ENCODE measurements at places on chromosomes 1 and 21.

DNA sequence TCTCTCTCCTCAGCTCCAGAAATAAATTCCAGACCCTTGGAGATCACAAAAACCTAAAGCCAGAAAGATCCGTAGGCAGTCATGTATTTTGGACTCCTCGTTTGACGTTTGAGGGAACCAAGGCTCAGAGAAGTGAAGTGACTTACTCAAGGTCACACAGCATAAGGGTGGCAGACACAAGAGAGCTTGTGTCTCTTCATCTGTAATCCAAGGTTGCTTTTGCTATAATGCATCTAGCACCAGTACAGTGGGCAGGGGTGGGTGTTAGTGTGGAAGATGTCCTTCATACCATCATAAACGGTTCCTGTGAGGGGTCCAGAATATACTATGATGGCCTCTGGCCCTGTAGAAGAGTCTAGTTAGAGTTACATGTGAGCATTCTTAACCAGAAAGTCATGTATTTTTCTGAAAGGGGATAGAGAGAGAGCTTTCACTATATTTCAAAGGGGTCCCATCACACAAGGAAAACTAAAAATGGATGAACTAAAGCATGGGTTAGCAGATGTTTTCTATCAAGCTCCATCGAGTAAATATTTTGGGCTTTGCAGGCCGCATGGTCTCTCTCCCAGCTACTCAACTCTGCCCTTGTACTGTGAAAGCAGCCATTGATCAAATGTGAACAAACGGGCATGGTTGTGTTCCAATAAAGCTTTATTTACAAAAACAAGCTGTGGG lies 144.9 kb downstream of the TOMM20 start:
- no peak for DNase-seq

DNA sequence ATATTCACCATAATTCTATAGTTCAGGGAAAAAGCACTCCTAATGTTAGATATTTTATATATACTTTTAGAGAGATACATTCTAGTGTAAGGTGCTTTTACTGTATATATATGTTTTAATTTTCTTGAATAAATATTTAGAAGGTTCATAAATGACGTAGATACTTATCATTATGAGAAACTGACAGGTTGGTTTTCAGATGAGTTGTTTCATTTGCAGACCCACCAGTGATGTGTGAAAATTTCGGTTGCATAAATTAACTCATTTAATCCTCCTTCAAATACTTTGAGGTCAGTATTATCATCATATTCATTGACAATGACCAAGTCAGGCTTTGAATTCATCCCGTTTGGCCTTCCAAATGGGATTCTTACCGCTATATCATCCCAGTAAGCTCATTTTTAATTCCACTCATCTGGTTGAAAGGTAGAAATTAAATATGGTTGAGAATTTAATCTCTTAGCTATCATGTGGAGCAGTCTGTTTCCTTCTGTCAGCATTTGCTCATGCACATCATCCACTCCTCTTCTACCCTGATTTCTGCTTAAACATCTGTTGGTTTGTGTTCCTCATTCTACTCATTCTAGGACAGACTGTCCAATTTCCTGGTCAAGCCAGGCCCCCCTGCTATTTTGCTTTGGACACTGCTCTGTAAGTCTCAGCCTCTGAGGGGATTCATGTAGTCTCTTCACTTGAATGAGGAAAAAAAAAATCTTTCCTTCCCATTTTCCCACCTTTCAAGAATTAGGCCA lies 1156.6 kb downstream of the PLA2G4A start:
- DNase-seq: no peak

- DNase-seq: no peak
Measured at GRCh38 chr21:14616380-14617039, 70.4 kb upstream of the SAMSN1 start.

GRCh38 chr1:42973286-42973685 lies 14.6 kb upstream of the SLC2A1 start:
- DNase-seq: no peak

- DNase-seq: no peak
Measured at GRCh38 chr1:65255035-65255655, 54.2 kb upstream of the DNAJC6 start.

- DNase-seq: no peak
Measured at GRCh38 chr1:90728502-90729287, 11.6 kb upstream of the BARHL2 start.
